ENCODE measurements at places on chromosomes 3 and 15.

GRCh38 chr15:33675246-33675645, 293.1 kb upstream of the CHRM5 start:
- no peak overlapping the region for H3K27ac ChIP-seq
- no peaks in the 10 kb centered on the region for H3K36me3 ChIP-seq
- H3K27me3 ChIP-seq = peaks cover 42% of the 10 kb centered on the region
- no peaks in the 10 kb centered on the region for H3K4me1 ChIP-seq

- H3K27ac ChIP-seq = no peak overlapping the region
- no peak overlapping the region for H3K4me3 ChIP-seq
- no peak for DNase-seq
- H3K36me3 ChIP-seq = peaks cover 61% of the 10 kb centered on the region
- H3K27me3 ChIP-seq = no peaks in the 10 kb centered on the region
These were observed 19.9 kb upstream of the C3orf62 start for GRCh38 chr3:49296781-49297411.

GRCh38 chr3:10377148-10377725, 56.3 kb upstream of the SEC13 start:
- peaks cover 82% of the 10 kb centered on the region for H3K27me3 ChIP-seq
- H3K36me3 ChIP-seq = no peaks in the 10 kb centered on the region
- no peak overlapping the region for H3K4me3 ChIP-seq
- no peak overlapping the region for H3K27ac ChIP-seq
- no peak for DNase-seq
- no peaks in the 10 kb centered on the region for H3K4me1 ChIP-seq

- no peaks in the 10 kb centered on the region for H3K4me1 ChIP-seq
- H3K27me3 ChIP-seq = no peaks in the 10 kb centered on the region
- no peak overlapping the region for H3K4me3 ChIP-seq
- H3K36me3 ChIP-seq = no peaks in the 10 kb centered on the region
- DNase-seq = no peak
These were observed 404.5 kb downstream of the OCA2 start for GRCh38 chr15:27694506-27695087.

- H3K27me3 ChIP-seq = no peaks in the 10 kb centered on the region
- no peak overlapping the region for H3K27ac ChIP-seq
- H3K4me1 ChIP-seq = no peaks in the 10 kb centered on the region
- no peak for DNase-seq
- no peak overlapping the region for H3K4me3 ChIP-seq
These were observed 861.3 kb downstream of the ZPLD1 start for GRCh38 chr3:103295974-103296570.

DNA sequence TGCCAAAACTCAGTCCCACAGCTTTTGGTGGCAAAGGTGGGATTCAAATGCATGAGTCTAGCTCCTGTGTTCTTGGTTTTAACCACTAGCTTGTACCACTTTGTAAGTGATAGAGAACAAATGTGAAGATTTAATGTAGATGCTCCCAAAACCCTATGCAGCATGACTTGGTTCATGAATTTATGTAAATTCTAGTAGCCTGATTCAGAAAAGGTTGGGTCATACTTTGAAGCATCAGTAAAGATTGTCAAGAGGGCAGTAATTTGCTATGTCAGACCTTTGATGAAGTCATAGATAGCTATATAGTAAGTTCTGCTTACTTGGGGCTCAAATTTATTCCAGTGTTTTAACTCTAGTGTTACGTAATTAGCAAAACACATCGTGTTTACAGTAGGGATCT, 75.6 kb downstream of the VPS8 start:
- H3K27ac ChIP-seq = no peak overlapping the region
- H3K4me1 ChIP-seq = no peaks in the 10 kb centered on the region
- H3K36me3 ChIP-seq = no peaks in the 10 kb centered on the region
- no peaks in the 10 kb centered on the region for H3K27me3 ChIP-seq

- peaks cover 39% of the 10 kb centered on the region for H3K36me3 ChIP-seq
- no peak for DNase-seq
- no peak overlapping the region for H3K4me3 ChIP-seq
- H3K27me3 ChIP-seq = no peaks in the 10 kb centered on the region
- H3K27ac ChIP-seq = no peak overlapping the region
These were observed 81.7 kb downstream of the MSL2 start for GRCh38 chr3:136114421-136114820.

DNA sequence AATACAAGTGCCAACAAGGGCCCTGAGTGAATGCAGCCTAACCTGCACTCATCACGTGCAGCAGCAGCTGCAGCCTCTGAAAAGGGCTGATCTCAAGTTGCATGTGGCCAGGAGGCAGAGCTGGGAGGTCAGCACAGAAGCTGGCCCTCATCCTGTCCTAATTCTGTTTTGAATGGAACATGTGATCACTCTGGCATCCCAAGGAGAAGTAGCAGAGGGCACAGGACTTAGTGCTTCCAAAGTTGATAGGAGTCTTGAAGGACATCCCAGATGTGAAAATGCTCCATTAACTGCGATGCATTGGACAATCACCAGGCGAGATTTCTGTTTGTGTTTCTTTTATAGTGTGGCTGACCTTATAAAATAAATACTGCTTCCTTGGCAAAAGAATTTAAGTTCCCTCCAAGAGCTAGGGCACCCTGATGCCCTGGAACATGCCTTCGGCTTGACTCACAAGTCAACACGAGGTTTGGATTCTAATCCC, 31.6 kb upstream of the STAG1 start:
- H3K27me3 ChIP-seq = no peaks in the 10 kb centered on the region
- H3K4me1 ChIP-seq = peaks cover 23% of the 10 kb centered on the region
- no peak overlapping the region for H3K4me3 ChIP-seq

GRCh38 chr3:142819179-142819578, 69.7 kb downstream of the PCOLCE2 start:
- H3K4me1 ChIP-seq = no peaks in the 10 kb centered on the region
- no peaks in the 10 kb centered on the region for H3K27me3 ChIP-seq
- no peak for DNase-seq
- H3K36me3 ChIP-seq = no peaks in the 10 kb centered on the region

GRCh38 chr3:122200661-122201060, 17.2 kb downstream of the CASR start:
- DNase-seq = peak; percentile 12
- no peak overlapping the region for H3K27ac ChIP-seq
- no peak overlapping the region for H3K4me3 ChIP-seq
- H3K36me3 ChIP-seq = no peaks in the 10 kb centered on the region
- no peaks in the 10 kb centered on the region for H3K27me3 ChIP-seq

- H3K27ac ChIP-seq = no peak overlapping the region
- DNase-seq = no peak
- no peaks in the 10 kb centered on the region for H3K27me3 ChIP-seq
- peaks cover 23% of the 10 kb centered on the region for H3K4me1 ChIP-seq
- no peak overlapping the region for H3K4me3 ChIP-seq
These were observed 73.1 kb downstream of the TNIK start for GRCh38 chr3:171387062-171387461.
